Stimulated activated CD4-positive, alpha-beta T cell treated with anti-CD3 and anti-CD28 coated beads, Interleukin-4, amount 100 ng/mL, for 24 hours (primary cell): ENCODE measurements at places on chromosomes 1 and 21.

DNA sequence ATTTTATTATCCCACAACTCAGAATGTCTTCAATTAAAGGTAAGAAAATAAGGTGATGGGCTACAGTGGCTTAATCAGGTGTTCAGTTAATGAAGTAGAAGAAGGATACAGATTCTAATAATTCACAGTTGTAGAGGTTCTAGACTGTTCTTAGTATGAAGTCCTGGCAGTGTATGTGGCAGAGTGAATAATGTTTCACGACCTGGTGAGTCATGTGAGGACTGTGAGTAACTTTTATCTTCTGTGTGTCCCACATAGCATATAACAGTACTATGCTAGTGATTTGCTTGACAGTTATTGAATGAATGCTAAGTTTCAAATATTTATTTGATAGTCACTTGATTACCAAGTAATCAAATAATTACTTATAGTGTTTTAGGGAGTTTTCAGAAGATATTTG, 20.0 kb downstream of the SLC16A4 start:
- peak; percentile 11 for DNase-seq

DNA sequence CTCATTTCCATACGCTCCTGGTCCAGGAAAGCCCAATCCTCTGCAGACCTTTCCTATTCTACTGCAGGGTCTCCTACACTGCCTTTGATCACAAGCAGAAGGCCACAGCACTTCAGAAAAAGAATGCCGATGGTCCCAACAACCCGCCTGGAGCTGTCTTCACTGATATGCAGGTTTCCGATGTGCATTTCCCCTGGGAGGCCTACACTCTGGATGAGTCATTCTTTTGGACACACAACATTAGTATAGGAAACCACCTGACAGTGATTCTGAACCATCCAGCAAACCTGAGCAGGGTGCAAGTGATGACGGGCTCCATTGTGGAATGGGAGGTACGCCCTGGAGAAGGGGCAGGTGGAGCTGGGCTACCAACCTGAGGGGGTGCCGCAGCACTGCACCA, 15.0 kb downstream of the PCAT6 start:
- no peak for DNase-seq

- no peak for DNase-seq
These were observed 534.3 kb downstream of the PLPP3 start for GRCh38 chr1:56045062-56045461.

- no peak for DNase-seq
These were observed 54.0 kb downstream of the APP start for GRCh38 chr21:26116456-26117011.

- no peak for DNase-seq
These were observed 39.9 kb upstream of the RGL1 start for GRCh38 chr1:183764981-183765380.

- DNase-seq = no peak
These were observed 63.1 kb downstream of the BACE2 start for GRCh38 chr21:41231060-41231459.

GRCh38 chr1:207228987-207229386, 92.5 kb upstream of the CD55 start:
- DNase-seq = no peak

DNA sequence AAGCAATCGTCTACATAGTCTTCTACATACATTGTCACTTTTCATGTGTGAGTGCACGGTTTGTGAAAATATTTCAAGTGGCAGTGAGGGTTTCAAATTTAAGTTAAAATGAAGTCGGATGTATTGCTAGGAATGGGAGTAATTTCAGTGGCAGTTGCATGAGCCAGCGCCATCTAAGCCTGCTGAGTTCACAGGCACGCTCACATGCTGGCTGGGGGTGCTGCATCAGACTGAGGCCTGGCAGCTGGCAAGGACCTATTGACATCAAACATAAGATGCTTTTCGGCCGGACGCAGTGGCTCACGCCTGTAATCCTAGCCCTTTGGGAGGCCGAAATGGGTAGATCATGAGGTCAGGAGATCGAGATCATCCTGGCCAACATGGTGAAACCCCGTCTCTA, 80.7 kb downstream of the UBE4B start:
- no peak for DNase-seq

- DNase-seq = peak; percentile 73
These were observed at the start of gene RCC2 for GRCh38 chr1:17439250-17440073. Gene RCC2, minus strand, starts transcription at chr1:17439677. Its CDS starts 1,163 bp downstream, at chr1:17438514.

- DNase-seq = no peak
These were observed 106.7 kb downstream of the SETD4 start for GRCh38 chr21:35953597-35953996.

DNA sequence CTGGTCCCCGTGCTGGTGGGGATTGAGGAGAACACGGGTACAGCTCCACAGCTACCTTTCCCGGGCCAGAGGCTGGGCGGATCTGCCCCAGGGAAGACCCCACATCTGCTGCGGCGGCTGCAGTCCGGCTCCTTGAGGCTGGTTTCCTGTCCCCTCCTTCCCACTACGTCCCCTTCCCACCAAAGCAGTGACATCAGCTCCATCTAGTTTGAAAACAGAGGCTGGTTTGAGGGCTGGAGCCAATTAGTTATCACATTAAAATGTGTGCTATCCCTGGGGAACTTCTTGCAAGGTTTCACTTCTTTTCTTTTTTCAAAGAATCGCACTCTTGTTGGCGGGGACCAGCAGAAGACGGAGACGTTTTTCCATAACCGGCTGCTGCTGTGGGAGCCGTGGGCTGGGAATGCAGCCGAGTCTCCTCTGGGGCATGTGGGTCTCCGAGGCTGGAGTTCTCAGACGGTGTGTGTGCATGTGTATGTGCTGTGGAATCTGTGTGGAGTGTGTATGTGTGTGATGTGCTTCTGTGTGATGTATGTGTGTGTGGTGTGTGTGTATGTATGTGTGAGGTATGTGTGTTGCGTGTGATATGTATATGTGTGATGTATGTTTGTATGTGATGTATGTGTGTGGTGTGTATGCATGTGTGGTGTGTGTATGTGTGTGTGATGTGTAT, 8.9 kb upstream of the PCBP3 start:
- no peak for DNase-seq

- no peak for DNase-seq
These were observed 37.8 kb upstream of the RRP15 start for GRCh38 chr1:218247339-218247738.

- DNase-seq = no peak
These were observed 1.9 kb upstream of the OR2T10 start for GRCh38 chr1:248599396-248599795.

DNA sequence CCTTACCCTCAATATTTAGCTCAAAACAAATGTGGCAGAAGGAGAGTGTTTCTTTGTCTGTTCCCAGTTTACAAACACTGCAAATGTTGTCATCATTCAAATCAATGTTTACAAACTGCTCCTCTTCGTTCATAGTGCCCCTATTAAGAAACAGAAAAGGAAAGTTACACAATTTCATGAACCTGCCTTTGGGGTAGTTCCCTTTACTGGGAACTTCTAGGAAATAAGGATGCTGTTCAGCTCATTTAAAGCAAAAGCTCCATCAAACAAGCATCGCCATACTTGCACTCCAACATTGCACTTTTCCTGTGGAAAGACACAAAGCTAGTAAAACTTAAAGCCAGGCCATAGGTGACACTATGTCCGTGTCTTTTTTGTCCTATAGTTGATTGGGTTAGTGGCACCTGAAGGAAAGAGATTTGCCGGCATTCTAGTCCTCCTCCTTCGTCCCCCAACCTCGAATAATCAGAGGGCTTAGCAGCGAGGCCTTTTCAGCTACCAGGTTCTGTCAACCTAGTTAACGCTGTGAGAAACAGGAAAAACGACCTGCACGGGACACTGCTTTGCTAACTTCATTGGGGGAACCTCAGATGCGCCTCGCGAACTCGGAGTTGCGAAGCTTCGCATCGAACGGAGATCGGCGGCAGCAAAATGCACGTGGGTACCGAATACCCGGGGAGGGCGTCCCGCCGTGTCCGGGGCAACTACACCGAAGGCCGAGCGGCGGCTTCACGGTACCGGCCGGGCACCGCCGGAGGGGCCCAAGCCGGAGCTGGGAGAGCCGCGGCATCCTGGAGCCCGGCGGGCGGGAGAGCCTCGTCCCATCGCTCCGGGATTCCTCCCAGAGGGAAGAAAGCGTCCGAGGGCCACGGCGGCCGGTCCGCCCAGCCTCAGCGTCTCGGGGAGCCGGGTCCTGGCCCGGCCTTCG, 706 bp downstream of the C21orf91 start:
- DNase-seq = peak; percentile 47

GRCh38 chr1:229843627-229844238, 217.7 kb downstream of the URB2 start:
- DNase-seq = no peak

GRCh38 chr1:1436630-1437032, 1.1 kb downstream of the VWA1 start:
- no peak for DNase-seq

GRCh38 chr1:193545171-193545570, 358.8 kb upstream of the B3GALT2 start:
- DNase-seq = no peak

DNA sequence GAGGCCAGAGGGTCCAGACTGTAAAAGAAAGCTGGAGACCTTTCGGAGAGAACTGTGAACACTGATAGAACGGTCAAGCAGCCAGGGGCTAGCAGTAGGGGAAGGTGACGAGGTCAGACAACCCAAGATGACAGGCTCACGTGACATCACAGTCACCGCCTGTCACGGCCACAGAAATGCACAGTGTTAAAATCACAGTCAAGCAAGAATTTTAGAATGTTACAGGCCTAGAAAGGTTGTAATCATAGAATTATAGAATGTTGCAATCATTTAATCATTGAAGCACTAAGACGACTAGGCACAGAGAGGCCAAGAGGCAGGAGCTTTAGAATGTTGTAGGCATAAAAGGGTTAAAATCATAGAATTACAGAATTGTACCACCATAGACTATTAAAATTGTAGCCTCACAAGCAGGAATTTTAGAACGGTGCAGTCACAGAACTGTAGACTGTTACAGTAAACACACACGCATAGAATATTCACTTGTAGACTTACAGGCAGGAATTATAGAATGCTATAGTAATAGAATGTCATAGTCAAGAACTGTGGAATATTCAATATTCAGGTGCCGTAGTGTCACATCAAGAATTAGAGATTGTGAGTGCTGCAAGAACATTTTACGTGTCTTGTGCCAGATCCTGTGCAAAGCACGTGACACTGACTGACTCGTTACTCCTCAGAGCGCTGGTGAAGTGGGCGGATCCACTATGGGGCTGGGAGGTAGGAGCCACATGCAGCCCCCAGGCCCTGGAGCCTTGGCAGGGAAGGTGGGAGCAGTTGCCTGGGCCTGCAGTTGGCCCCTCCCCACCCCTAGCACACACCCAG, 118.1 kb downstream of the EPHB2 start:
- DNase-seq = no peak

- no peak for DNase-seq
These were observed 10.2 kb downstream of the NFYC start for GRCh38 chr1:40701684-40702083.
